HepG2 (cell line): ENCODE measurements at places on chromosomes 2 and 18. TPM values are rescaled to one million over a fixed set of nuclear protein-coding genes. Genes with fewer than 3 reads are reported as not detected.

Gene LINC00305
- not detected in 2 replicates for total RNA-seq

Gene COX5B
- total RNA-seq: 453 and 457 TPM in 2 replicates

Gene PPP1R1C
- 1.5 and 2.4 TPM in 2 replicates for total RNA-seq

Gene UBE2E3
- 45.7 and 54.0 TPM in 2 replicates for total RNA-seq

Gene DSG1
- total RNA-seq: not detected in 2 replicates

Gene RUFY4
- total RNA-seq: not detected in 2 replicates

Gene HOXD12
- not detected in 2 replicates for total RNA-seq

Gene ADGRF3
- 0.14 and 0.40 TPM in 2 replicates for total RNA-seq

Gene DUSP2
- not detected in 2 replicates for total RNA-seq

Gene WDR35
- 19.6 and 26.6 TPM in 2 replicates for total RNA-seq

Gene BOLL
- total RNA-seq: not detected in 2 replicates

Gene IRS1
- 7.9 and 8.7 TPM in 2 replicates for total RNA-seq

Gene ABCB11
- not detected in 2 replicates for total RNA-seq

Gene PAX8
- total RNA-seq: 1.3 and 1.5 TPM in 2 replicates

Gene VAMP5
- 7.2 and 9.0 TPM in 2 replicates for total RNA-seq

Gene CDCA7
- total RNA-seq: 46.2 and 52.5 TPM in 2 replicates

Gene ITPRIPL1
- total RNA-seq: 8.7 and 11.7 TPM in 2 replicates

Gene CNTNAP5
- total RNA-seq: not detected in 2 replicates
